AG08395 (cell line): ENCODE measurements at places on chromosomes 2 and 18.

GRCh38 chr2:208906330-208906729 lies 499.7 kb downstream of the PTH2R start:
- no peak for DNase-seq

DNA sequence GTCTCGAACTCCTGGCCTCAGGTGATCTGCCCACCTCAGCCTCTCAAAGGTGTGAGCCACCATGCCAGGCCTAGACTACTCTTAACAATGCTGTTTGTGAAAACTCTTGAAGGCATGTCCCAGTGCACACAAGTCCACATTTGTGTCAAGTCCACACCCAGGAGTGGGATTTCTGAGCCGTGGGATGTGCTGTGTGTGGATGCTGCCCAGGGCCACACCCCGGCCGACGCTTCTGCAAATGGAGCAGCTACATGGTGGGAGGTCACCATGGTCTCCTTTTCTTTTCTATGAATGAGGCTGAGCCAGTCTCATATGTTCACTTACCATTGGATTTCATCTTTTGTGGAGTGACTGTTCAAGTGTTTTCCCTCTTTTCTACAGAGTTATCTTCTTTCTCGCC lies 15.8 kb downstream of the SNED1 start:
- DNase-seq: no peak

DNA sequence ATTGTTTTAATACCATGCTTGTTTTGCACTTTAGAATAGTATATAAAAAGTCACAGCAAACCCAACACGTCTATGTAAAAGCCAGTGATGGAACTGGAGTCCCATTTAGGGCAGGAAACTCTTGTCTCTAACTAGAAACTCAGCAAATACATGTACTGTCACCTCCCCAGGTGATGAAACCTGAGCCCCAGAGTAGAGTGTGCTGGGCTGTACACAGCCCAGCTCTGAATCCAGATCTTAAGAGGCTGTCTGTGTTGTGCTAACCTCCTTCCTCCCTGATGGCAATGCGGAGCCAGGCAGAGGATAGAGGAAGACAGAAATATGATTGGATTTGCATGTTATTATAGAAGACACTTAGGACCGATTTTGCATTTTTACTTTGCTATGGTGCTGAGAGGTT lies 317.5 kb upstream of the TRIB2 start:
- no peak for DNase-seq

DNA sequence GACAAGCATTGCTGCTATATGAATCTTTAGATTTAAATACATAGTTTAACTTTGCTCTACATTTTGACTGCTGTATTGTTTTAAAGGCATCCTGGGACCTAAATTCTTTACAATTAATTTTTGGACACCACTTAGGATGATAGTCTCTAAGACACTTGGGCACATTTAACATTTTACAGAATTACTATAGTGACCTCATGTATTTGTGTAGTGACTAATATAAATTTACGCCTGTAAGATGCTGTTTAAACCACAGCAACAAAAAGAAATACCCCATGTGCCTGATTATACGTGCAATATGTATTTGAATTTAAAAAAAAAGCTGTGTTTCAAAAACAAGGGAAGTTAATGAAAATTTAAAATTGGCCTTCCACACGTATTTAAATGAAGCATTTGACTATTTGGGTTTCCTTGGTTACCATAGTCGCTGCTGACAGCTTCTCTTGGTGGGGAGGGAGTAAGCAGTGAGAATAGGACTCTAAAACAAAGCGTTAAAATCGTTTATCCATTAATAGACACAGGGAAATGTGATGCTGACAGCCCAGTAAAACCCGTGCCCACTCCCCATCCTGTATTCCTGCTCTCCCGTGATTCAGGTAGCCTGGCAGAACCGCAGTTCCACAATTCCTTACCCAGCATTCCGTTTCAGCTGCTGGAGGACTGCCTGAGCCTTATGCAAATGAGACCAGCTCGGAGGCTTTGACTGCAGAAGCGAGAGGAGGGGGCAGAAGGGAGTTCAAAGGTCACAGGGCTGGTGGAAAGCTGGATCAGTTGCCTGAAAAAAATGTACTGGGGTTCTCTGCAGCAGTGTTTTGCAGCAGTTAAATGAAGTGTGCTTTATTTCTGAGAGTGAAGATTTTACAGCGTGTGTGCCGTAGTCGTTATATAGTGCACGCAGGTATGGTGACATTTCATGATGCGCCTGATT lies 104.3 kb downstream of the CSRNP3 start:
- DNase-seq: no peak

- DNase-seq: peak; percentile 30
These were observed 122.4 kb downstream of the SETBP1 start for GRCh38 chr18:44803019-44803650.

- DNase-seq: peak; percentile 17
These were observed 30.5 kb upstream of the NEDD4L start for GRCh38 chr18:58013241-58014211.

DNA sequence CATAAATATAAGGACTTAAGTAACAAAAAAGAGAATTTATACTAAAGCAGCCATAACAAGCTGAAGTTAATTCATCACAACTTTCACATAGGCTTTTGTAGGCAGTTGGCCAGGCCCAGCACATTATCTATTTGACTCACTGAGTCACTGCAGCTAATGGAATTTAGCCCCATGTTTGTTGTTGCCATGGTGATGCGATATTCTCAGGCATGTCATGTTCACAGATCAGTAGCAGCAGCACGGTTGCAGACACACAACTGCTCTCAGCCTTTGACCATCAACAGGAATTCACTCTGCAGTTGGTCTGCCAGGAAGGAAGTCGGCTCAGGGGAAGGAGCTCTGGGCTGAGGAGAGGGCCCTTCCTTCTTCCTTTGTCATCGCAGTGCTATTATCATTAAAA lies 639.8 kb downstream of the TMEM182 start:
- DNase-seq: no peak

- no peak for DNase-seq
These were observed 473.5 kb upstream of the MYT1L start for GRCh38 chr2:2804528-2804927.

- peak; percentile 56 for DNase-seq
These were observed 172.5 kb downstream of the MAIP1 start for GRCh38 chr2:200127848-200128247.

- DNase-seq: peak; percentile 80
These were observed 24.0 kb upstream of the TMEM37 start for GRCh38 chr2:119407430-119408220.

DNA sequence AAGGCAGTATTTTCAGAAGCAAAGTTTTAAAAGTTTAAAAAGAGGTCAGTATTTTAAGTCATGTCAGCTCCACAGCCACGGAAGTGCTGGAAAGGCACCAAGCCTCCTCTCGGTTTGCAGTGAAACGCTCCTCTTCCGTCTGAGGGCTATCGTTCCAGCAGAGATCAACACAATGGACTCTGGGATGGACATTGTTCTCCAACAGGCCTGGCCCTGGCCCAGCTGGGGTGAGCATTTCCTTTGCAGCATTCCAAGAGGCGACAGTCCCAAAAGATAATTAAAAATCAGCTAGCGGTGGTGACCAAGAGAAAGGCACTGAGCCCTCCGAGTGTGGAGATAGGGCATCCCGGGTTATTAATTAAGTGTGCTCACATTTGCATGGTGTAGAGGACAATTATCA lies 95.9 kb upstream of the LCLAT1 start:
- DNase-seq: no peak

DNA sequence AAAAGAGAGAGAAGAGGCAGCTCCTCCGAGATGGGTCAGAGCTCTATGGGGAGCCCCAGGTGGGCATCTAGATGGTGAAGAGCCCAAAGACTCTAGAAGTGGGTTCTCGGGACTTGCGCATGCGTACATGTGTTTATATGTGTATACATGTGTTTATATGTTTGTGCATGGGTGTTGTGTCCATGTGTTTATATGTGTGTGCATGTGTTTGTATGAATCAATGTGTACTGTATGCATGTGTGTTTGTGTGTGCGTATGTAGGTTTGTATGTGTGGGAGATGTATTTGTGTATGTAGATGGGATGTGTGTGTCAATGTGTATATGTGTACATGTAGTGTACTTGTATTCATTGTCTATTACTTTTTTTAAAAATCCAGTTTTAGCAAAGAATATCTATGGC lies 25.6 kb downstream of the DNPEP start:
- no peak for DNase-seq

DNA sequence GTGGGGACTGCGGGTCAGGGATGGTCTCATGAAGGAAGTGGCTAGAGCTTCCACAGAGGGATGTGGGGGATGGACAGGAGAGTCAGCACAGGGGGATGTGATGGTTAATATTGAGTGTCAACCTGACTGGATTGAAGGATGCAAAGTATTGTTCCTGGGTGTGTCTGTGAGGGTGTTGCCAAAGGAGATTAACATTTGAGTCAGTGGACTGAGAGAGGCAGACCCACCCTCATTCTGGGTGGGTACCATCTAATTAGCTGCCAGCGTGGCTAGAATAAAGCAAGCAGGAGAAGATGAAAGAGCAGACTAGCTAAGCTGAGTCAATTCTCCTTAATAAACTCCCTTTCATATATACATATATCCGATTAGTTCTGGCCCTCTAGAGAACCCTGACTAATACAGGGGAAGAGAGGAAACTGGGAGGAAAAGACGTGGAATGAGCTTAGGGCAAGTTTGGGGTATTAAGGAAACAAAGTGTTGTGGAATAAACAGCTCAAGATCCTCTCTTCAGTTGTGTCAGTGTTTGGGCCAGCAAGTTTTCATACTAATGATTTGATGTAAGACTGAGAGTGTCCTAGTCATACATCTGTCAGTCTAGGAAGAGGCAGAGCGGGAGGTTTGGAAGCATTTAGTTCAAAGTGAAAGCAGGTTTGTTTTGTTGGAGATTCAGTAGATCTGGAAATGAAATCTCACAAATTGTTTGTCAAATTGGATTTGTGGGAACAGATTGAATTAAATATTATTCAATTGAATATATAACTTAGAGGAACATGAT lies 135.2 kb upstream of the NT5C1B start:
- DNase-seq: no peak

DNA sequence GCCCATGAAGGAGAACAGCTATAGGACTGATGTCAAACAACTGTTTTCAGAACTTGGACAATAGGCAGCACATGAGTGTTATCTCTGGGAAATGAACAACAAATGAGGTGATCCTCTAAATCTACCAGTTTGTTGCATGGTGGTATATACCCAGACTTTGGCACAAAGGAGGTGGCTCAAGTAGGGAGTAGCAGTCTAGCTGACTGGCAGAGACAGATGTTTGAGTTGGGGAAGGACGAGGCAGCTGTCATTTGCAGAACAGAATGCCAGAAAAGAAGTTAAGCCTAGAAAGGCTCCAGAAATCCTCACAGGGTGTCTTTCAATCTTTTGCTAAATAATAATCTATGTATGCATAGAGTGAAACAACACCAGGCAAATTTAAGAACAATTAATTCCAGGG lies 47.4 kb downstream of the RPE start:
- no peak for DNase-seq

DNA sequence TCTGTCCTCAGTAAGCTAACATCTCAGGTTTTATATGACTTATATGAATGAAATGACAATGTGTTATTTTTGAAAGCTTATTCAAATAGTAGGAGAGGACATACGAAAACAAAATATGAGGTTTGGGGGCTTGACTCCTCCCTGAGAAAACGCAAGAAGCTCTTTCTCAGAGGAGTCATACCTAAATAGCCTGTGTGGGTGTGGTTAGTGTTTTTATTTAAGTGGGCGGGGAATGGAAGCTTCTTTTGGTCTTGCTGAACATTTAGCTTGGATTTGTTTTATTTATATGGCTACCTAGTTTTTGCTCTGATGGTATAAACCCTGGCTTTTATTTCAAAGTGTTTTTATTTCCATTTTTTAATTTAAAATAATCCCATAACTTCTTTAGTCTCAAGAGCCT lies 72.1 kb upstream of the DSG1 start:
- no peak for DNase-seq

GRCh38 chr2:190462181-190462580 lies 54.0 kb downstream of the MFSD6 start:
- no peak for DNase-seq

GRCh38 chr2:9400268-9401058 lies 22.9 kb downstream of the ITGB1BP1 start:
- no peak for DNase-seq

DNA sequence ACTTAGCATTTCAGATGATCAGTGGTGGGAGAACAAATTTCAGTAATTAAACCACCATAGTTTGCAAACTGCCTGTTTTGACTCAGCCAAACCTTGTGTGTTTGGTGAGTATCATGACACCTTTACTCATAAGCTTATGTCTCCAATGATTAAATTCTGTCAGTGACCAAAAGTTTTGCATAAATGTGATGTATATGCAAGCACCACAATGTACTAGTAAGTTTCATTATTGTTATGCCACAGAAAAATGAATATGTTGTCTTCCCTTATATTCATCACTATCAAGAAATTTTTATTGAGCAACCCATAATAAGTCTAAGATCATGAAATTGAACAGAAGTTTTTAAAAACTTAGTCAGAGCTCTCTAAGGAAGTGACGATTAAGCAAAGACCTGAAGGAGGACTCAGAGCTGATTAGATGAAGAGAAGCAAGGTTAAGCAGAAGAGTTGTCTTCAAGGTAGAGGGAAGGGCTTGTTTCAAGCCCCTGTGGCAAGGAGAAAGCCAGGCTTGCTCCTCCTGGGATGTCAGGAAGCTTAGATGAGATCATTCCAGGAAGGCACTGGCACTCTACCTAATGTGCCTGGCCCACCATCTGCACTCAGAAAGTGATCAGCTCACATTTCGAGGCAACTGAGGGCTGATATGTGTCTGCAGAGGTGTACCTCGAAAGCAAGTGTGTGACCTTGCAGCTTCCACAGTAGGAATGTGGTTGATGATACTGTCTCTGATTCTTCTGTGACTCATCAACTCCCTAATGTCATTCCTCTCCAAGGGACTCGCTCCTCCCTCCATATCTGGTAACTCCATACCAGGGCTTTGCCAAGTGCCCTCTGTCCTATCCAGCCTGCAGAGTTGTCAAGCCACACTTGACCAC lies 54.7 kb downstream of the KCTD18 start:
- DNase-seq: peak; percentile 81

DNA sequence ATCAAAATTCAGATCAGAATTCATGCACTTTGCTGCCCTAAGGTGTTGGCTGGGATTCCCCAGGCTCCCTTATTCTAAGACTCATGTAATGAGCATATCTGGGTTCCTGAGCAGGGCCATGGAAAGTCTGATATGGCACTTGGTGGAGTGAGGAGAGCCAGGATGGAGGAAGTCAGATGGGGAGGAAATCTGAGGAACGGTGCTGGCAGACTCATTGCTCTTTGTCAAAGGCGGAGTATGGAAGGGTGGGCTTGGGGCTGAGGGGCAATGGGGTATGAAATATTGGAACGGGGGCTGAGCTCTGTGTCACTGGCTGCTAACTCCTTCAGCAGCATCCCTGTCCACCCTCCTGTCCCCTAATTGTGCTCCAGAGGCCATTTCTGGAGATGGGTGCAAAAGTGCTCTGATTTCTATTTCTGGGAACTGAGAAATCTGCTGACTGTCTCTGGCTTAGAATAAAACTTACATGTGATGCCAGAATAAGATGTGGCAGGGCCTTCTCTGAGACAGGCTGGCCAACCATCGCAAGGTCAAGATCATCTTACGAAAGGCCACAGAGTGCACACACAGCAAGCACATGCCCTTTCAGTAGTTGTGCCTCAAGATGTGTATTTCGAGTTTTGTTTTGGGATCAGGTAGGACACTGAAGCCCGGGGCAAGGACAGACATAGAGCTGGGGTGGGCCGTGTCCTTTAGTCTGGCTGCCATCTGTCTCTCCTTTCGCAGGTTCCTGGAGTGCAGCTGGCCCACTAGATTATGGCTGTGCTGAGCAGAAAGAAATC lies 480.0 kb upstream of the HS6ST1 start:
- DNase-seq: no peak

- peak; percentile 55 for DNase-seq
These were observed 56.9 kb downstream of the COL4A4 start for GRCh38 chr2:227106845-227107759.

- no peak for DNase-seq
These were observed 41.1 kb downstream of the UPP2 start for GRCh38 chr2:158142568-158143332.
